ENCODE measurements at places on chromosomes 13 and 19. TPM values are rescaled to one million over a fixed set of nuclear protein-coding genes. Genes with fewer than 3 reads are reported as not detected.

- no peak for DNase-seq
Observed at GRCh38 chr19:29533578-29534544, 8.1 kb downstream of the VSTM2B start.

DNA sequence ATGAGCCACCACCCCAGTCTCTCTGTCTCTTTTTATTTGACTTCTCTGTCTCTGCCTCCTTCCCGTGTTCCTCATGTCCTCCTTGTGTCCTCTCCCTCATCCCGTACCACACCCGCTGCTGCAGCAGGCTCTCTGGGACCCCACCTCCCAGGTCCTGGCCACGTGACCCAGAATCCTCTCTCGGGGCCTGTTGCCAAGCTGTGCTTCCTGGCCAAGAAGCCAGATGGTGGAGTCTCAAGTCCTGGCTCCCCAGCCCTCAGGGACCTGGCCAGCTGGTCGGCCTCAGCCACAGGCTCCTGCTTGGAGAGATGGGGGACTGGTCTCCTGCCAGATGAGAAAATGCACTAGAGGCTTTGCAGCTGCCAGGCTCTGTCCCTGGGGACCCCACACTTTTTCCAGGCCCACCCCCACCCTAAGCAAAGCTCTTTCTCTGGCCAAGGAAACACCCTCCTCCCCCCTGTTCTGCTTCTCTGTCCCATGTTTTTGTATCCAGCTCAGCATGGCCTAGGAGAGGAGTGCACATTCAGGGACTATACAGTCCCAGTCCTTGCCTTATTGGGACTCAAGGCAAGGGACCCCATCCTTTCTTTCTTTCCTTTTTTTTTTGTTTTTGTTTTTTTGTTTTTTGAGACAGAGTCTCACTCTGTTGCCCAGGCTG lies 34.3 kb upstream of the SHKBP1 start:
- DNase-seq, result peak; percentile 18

DNA sequence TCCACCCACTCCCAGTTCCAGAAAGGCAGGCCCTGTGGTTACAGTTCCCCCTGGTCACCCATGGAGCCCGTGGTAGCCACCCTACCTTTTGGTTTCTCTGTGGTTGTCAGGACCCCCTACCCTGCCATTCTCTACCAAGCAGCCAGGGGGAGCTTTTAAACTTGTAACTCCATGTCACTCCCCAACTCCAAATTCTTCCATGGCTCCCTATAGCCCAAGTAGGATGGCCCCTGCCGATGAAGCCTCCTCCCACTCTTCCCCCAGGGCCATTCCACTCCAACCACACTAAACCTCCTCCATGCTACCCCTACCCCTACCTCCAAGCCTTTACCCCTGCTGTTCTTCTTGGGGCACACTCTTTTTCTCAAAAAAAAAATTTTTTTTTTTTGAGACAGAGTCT lies 2.2 kb downstream of the S1PR2 start:
- DNase-seq, result peak; percentile 40

- DNase-seq, result no peak
Observed at GRCh38 chr13:76634431-76635191, 251.6 kb downstream of the KCTD12 start.

- peak; percentile 87 for DNase-seq
Observed at GRCh38 chr13:101875717-101876393, 423.4 kb downstream of the ITGBL1 start.

GRCh38 chr13:25625414-25625813 lies 253.6 kb downstream of the ATP8A2 start:
- no peak for DNase-seq

MYH14 gene
- total RNA-seq, result not detected

DNA sequence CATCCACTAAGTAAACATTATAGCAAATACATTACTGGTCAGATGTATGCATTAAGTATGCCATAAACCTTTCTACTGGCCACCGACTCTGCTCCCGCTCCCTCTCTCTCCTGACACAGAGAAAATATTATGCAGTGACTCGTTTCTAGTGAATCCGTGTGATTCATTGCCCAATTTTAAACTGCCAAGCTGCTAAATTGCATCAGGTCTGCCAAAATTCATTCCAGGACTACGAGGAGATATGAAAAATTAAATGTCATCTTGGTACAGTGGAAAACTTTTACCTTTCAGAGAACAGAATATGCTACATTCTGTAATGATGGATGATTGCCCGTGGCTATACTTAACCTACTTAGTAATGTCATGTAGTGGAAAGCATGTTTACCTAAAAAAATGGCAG lies 368.8 kb upstream of the TSHZ3 start:
- DNase-seq, result no peak

GRCh38 chr13:79447741-79448140 lies 33.2 kb upstream of the NDFIP2 start:
- DNase-seq, result no peak

GRCh38 chr13:110422913-110423688 lies 116.0 kb downstream of the COL4A2 start:
- DNase-seq, result no peak

CACNA1A gene
- total RNA-seq, result 3.2 TPM

DNA sequence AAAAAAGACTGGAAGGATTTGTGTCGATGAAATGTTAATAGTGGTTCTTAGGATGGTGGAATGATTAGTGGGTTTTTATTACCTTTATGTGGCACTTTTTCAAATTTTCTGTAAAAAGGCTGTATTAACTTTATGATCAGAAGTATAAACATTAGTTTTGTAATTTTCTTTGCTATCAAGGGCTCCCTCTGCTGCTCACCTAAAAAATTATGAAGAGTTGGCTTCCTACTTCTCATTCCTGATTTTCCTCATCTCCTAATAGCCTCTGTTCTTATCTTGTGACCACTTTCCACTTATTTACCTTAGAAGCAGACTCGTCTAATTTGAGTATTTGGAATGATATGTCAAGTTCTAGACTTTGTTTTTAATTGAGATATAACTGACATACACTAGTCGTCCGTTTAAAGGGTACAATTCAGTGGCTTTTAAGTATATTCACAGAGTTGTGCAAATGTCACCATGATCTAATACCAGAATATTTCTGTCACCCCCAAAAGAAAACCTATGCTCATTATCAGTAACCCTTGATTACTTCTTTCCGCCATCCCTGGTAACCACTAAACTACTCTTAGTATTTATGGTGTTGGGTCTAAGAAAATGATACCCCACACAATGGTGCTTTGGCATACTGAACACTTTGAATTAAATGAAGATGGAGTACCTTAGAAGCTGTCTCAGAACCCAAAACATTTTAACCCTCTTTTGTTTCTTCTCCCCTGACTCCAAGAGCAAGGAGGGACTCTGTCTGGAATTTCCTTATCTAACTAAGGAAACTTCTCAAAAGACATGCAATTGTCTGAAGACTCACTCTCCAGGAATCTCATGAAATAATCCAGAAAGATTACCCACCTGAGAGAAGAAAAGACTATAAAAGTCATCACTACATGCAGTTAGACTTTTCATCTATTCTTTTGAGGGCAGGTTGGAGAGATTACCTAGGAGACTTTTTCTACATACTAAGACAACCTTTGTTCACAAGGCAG lies 311.3 kb downstream of the DLEU7 start:
- DNase-seq, result peak; percentile 46

- DNase-seq, result no peak
Observed at GRCh38 chr13:95181586-95181985, 119.7 kb downstream of the ABCC4 start.

RINL gene
- 1.0 TPM for total RNA-seq

DNA sequence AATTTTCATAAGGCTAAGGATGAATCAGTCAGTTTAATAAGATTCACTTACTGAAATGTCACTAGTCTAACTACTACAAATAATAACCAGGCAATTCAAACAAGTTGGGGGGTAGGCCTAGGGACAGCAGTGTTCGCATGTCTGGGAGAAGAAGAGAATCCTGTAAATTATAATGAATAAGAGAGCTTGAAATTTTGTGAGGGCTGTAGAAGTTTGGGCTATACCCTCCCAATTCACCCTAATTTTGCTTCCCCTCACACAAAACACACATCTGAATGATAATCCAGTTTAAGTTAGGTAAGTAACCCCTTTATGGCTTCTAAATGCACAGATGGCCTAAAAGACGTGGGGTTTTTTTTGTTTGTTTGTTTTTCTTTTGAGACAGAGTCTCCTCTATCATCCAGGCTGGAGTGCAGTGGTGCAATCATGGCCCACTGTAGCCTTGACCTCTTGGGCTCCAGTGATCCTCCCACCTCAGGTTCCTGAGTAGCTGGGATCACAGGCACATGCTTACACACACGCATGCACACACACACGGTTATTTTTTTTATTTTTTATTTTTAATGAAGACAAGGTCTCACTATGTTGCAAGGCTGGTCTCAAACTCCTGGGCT lies 69.9 kb downstream of the TBC1D4 start:
- DNase-seq, result no peak

LGALS7B gene
- total RNA-seq, result not detected

- peak; percentile 58 for DNase-seq
Observed at GRCh38 chr19:38409631-38410133, 6.8 kb downstream of the FAM98C start.

USE1 gene
- 17.9 TPM for total RNA-seq

CLEC17A gene
- not detected for total RNA-seq

- no peak for DNase-seq
Observed at GRCh38 chr19:52923778-52924593, 758 bp upstream of the ZNF888 start.

- DNase-seq, result no peak
Observed at GRCh38 chr19:35546532-35546931, 1.1 kb downstream of the TMEM147 start.

CERS1 gene
- 1.1 TPM for total RNA-seq

ZNF177 gene
- 3.1 TPM for total RNA-seq

GRCh38 chr19:46042252-46042883 lies 1.6 kb upstream of the IGFL4 start:
- DNase-seq, result no peak

DNA sequence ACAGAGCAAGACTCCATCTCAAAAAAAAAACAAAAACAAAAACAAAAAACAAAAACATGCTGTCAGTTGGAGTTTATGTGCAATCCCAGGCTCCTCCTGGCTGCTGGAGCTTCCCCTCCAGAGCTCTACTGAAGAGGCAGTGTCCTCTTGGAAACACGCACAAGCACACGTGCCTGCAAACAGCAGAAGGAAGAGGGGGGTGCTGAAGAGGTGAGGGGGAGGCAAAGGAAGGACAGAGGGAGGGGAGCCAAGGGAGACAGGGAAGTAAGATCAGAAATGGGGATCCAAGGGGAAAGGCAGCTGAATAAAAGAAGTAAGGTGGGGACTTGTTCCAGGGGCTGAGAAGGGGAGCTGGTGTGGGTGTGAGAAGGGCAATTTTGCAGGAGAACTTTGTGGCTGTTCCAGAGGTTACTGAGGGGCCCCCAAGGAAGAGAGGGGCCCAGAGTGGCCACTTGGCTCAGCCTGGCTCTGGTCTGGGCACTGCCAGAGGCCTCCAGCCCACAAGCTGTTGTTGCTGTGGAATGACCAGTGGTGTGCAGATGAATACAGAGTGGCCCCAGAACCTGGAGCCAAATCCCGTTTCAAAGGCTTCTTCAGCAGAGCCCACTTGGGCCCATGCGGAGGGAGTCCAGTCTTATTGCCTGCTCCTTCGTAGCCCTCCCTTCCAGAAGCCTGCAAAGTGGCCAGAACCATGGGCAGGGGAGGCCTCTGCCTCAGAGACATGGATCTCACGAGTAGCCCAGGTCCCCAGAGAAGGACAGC lies 34.4 kb downstream of the LYL1 start:
- DNase-seq, result no peak

ZNF579 gene
- total RNA-seq, result 1.6 TPM

DNA sequence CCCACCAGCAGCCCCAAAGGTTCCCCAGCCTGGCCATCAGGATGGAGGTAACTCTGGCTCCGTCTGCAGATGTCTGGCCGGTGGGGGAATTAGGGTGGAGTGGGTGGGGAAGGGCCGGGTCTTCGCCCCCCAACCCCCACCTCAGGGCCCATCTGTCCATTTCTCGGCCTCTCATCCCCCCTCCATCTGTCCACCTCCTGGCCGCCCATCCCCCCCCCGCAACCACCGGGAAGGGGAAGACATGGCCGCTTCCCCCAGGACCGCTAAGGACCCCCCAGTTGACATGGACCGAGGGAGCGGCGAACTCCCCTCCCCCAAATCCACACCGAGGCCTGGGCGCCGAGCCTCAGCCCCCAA lies 793 bp downstream of the LRFN1 start:
- no peak for DNase-seq
